ENCODE measurements at places on chromosomes 2 and 18.
A peak's percentile ranks its signal among the peaks of the same experiment; 100 is the strongest.

GRCh38 chr18:59940068-59940467, 40.3 kb downstream of the PMAIP1 start:
- DNase-seq, result no peak

GRCh38 chr18:9542924-9543323, 67.6 kb downstream of the RALBP1 start:
- DNase-seq, result no peak

DNA sequence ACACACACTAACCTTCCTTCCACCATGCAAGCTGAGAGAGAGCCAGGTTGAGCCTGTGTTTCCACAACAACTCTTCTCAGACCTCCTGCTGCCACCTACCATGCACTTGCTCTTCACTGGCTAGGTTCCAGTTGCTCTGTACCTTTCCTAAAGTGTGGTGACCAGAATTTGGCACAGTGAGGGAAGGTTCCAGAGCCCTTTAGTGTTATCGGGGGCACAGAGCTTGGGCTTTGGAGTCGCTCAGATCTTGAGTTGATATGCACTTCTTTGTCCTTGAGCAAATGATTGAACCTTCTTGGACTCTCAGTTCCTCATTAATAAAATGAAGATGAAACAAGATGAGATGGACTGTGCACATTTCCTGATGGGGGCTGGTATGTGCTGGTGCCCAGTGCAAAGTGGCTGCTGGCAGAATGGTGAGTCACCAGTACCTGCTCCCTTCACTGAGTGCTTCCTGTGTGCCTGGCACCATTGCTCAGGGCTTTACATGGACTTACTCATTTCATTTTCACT, 47.1 kb downstream of the NEDD4L start:
- DNase-seq, result peak; percentile 48

DNA sequence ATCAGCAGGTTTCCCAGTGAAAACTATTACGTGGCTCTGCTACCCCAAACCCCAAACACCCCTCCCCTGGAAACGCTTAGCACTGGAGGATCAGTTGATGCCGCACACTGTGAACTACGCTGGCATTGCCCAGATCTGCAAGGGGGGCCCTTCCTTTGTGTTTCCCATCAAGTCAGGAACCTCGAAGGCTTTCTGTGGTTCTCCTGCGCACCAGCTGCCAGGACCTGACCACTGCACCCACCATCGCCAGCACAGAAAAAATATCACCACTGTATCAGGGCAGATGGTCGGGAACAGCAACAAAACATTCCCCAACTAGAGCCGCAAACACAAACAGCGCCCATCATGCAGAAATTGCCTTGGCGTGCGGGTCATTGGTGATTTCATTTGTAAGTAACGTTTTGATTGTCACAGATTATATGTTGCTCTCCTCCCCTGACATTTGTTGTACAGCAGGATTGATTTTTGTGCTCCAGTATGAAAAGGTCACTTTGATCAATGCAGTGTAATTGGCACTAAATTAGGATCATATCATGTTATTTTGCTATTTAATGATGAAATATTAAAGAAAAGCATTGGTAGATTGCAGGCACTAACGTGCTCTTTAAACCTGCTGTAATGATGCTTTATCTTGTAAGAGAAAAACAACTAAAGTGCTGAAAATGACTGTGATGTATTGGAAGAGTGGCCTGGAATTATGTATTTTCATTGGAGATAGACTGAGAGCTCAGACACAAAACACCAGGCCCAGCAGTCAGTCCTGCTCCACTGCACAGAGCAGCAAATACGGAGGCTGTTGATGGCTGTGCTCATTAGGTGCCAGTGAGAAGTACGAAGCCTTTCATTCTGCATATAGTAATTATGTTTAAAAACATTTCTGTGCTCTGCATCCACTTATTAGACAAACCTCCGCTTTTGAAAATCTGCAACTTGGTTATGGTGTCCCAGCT, 833.2 kb upstream of the SALL3 start:
- DNase-seq, result no peak

- DNase-seq, result no peak
Observed at GRCh38 chr2:19801367-19802080, 100.3 kb downstream of the TTC32 start.

DNA sequence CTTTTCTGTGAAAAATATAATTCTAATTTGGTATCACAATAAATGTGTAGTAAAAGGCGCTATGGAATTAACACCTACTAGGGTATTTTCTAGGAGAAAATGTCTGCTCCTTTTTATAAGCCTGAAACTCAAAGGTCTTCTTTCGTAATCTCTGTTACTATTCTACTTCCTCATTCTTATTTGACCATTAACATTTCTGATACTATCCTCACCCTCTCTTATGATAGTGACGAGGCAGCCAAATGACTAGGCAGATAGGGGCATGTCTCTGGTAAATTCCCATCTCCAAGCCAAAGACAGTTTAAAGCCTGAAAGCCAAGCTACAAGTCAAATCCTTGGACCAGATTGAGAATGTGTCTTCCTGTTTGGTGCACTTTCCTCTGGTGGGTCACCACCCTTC, 251.7 kb downstream of the LRRTM4 start:
- DNase-seq, result no peak

DNA sequence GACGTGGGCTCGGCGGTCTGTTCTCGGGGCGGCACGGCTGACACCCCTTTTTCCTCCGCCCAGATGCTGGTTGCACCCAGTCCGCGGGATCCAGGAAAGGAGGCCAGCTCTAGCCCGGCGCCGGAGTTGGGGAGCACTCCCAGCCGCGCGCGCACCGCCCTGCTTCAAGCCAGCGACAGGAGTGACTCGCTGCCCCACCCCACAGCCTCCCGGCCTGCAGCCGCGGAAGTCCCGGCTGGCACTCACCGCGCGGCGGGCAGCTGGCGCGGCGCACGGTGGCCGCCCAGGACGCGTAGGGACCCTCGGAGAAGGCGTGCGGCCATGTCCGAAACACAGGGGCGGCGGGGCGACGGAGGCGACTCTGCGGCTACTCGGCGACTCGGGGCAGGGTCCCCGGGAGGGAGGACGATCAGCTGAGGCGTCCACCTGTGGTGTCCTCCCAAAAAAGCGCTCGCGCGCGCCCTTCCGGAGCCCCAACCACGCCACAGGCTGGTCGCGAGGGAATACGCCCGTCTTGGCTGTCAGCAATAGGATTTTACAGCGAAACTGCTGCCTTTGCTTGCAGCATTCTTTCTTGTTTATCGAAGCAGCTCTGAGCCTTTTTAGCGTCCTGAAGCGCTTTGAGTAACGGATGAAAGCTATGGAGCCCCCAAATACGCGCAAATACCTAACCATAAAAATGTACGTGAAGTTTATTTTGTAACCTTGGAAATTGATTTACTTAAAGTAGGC, at the start of gene ACADL:
Gene ACADL, minus strand, starts transcription at position 507 of the 732 bp plus-strand sequence. Its CDS starts 184 bp downstream, at position 323.
- no peak for DNase-seq
